ENCODE measurements at places on chromosomes 7 and 10. TPM values are rescaled to one million over a fixed set of nuclear protein-coding genes. Genes with fewer than 3 reads are reported as not detected.

PARD3 gene
- 94.3 TPM for total RNA-seq

POMZP3 gene
- 4.7 TPM for total RNA-seq

EBF3 gene
- total RNA-seq, result 83.1 TPM

TAS2R4 gene
- 3.4 TPM for total RNA-seq

THSD7A gene
- total RNA-seq, result 50.5 TPM

CYP26C1 gene
- total RNA-seq, result under 0.01 TPM

HOXA1 gene
- total RNA-seq, result 1.2 TPM

COL17A1 gene
- total RNA-seq, result 0.61 TPM

ABLIM1 gene
- total RNA-seq, result 72.1 TPM

OR2A1 gene
- 0.10 TPM for total RNA-seq

Measured in spinal cord (tissue), 10 donors.